ENCODE measurements at places on chromosomes 3 and 15.
A peak's percentile ranks its signal among the peaks of the same experiment; 100 is the strongest.

GRCh38 chr3:152610622-152611021 lies 224.3 kb upstream of the P2RY1 start:
- no peak for DNase-seq

DNA sequence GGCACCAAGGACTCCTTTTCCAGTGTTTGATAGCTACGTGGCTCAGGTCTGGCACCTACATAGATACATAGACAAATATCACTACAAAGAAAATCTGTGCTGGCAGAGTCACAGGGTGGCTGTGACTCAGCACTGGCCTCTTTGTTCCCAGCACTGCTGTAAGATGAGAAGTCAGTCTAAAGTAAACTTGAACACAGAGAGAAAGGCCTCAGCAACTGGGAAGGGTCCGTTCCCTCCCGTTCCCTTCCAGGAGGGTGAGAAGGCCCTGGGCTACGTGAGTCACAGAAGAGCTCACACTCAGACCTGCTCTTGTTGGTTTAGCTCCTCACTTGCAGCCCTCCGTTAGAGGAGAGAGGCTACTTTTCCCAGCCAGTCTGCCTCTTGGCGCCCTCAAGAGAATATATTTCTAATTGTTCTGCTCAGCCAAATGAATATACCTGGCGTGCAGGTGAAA lies 23.1 kb downstream of the ANXA2 start:
- DNase-seq: no peak

DNA sequence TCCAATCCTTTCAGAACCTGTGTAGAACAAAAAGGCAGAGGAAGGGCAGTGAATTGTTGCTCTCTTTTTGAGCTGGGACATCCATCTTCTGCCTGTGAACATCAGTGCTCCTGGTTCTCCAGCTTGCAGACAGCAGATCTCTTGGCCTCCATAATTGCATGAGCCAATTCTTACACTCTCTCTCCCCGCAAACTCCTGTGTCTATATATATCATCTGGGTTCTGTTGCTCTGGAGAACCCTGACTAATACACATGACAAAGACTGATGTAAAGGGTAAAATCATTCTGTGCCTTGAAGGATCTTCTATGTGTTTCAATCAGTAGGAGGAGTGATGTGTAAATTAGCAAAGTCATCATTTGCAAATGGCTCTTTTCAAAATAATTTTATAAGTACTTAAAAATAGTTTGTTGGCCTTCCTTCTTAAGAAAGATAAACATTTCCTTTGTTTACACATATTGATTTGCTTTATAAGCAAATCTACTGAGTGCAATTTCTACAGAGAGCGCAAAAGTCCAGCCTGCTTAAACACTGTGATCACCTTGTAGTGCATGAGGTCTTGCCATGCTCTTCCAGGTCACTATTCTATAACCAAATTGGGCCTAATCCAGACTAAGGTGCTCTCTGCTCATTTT lies 154.9 kb upstream of the ANKRD28 start:
- DNase-seq: no peak

- DNase-seq: no peak
These were observed 25.3 kb downstream of the MEF2A start for GRCh38 chr15:99590913-99591646.

DNA sequence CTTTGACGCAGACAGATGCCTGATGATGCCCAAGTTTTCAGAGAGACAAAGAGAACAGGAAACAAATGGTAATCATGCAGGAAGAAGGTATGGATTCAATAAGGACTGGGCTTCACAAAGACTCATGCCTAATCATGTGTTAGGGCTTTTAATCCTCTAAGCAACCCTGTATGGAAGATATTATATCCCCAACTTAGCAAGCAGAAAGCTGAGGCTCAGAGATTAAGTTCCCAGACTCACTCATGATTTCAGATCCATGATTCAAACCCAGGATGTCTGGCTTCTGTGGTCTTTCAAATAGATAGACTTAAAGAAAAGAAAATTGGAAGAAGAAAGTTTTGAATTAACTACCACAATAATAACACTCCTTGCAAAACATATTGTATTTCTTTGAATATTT lies 4.1 kb upstream of the CLASP2 start:
- no peak for DNase-seq

GRCh38 chr15:25684521-25685431 lies 178.4 kb downstream of the ATP10A start:
- DNase-seq: no peak

- no peak for DNase-seq
These were observed 8.4 kb downstream of the ITGB5 start for GRCh38 chr3:124878561-124879336.

- DNase-seq: no peak
These were observed 71.3 kb downstream of the RAB11A start for GRCh38 chr15:65940618-65940909.

GRCh38 chr15:70063980-70064379 lies 33.7 kb downstream of the TLE3 start:
- no peak for DNase-seq

DNA sequence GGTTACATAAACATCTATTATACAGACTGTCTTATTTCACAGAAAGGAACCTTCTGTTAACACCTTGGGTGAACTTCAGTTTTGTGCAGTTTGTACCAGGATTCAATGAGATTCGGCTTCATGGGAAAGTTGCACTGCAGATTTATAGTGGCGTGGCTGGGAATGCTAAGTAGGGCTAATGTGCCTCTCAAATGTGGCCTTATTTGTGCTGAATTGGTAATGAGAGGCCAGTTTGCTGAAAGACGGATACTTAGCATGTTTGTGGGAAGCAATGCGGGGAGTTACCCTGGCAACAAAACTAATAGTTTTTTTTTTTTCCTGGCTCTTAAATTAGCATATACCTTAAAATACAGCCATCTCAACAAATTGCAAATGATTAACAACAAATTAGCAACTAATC lies 28.6 kb upstream of the CEMIP start:
- DNase-seq: no peak

- DNase-seq: no peak
These were observed 19.4 kb upstream of the NFKBIZ start for GRCh38 chr3:101829874-101830273.

- no peak for DNase-seq
These were observed 48.9 kb downstream of the TLE3 start for GRCh38 chr15:70048578-70049514.

GRCh38 chr15:88267720-88268119 lies 11.2 kb upstream of the NTRK3 start:
- DNase-seq: no peak

DNA sequence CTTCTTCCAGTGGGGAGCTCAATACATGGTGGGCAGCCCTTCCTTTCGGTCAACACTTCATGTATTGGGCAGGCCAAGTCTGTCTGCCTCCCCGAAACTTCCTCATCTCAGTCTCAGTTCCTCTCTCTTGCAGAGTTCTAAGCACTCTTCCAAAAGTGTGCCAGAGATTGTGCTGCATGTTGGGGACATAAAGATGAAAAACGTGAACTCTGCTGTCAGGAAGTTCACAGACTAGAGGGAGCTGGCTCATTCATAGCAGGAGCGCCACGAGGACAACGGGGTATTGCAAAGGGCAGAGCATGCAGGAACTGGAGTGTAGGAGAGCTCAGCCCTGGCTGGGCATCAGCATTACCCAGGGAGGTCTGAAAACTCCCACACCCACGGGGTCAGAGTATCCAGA lies 15.3 kb upstream of the EPHB3 start:
- DNase-seq: peak; percentile 70

DNA sequence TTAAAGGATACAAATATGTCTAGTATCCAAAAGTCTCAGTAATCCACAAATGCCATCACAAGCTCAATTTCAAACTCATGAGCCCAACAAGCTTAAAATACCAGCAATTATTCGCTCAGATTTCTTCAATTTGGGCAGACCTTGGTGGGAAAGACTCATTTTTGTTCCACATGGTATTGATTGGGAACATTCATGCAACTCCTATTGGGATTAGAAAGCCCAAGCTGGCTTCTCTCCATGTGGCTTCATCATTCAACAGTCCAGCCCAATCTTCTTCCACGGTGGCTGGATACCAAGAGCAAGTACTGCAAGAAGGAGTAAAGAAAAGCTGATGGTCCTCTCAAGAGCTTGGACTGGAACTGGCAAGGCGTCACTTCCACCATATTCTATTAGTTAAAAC lies 66.3 kb downstream of the STRIT1 start:
- DNase-seq: no peak

GRCh38 chr3:158420654-158421396 lies 150.2 kb upstream of the MLF1 start:
- no peak for DNase-seq

- no peak for DNase-seq
These were observed 14.7 kb downstream of the CHD2 start for GRCh38 chr15:92914768-92915221.

DNA sequence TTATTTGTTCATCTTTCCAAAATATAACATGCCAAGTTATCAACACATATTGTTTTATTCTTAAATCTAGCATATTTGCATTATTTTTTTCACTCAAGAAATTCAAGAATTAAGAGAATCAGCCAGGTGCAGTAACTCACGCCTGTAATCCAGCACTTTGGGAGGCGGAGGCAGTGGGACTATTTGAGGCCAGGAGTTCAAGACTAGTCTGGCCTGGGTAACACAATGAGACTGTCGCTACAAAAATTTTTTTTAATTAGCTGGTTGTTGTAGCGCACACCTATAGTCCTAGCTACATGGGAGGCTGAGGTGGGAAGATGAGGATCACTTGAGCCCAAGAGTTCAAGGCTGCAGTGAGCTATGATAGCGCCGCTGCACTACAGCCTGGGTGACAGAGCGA lies 10.5 kb downstream of the DCUN1D1 start:
- DNase-seq: no peak

DNA sequence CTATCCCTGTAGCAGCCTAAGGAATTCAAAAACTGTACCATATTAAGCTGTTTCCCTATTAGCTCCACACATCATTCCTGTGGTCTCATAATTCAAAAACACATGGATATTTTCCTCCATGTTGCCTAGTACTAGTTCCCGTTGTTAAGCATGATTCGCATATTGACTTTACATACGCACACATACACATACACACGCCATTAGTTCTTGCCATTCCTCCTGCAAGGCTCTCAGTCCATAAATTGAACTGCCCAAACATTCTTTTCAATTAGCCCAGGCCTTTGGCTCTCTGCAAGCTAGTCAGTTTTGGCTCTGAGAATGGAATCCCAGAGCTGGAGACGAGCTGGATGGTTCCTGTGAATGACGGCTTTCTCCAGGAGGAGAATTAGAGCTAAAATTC lies 57.2 kb upstream of the RAD18 start:
- no peak for DNase-seq

DNA sequence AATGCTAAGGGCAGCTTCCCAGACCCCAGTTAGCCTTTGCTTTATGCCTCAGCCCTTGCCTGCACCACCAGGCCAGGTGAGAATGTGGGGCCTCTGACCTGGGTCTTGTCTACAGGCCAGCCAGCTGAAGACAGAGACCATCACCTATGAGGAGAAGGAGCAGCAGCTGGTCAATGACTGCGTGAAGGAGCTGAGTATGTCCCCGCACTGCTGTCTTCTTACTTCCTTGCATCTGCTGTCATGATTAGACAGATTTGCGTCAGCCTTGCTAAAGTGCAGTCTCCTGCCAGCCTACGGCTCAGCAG lies 74.6 kb downstream of the CCK start:
- peak; percentile 49 for DNase-seq

DNA sequence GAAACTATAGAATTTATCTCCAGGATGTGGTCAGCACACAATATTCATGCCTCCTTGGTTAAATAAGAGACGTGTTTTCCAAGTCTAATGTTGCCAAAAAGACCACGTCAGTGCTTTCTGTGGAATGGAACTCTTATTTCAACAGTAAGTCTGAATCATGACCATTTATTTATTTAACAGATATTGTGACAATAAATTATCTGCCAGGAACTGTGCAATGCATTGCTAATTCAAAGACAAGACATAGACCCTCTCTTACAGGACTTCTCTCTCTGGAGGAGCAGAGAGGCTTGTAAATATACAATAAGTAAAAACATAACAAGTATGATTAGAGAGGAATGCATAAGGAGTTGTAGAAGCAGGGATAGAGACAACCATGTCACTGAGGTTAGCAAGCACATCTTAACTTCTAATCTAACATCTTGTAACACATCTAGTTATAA lies 227.5 kb downstream of the DTWD1 start:
- DNase-seq: no peak

DNA sequence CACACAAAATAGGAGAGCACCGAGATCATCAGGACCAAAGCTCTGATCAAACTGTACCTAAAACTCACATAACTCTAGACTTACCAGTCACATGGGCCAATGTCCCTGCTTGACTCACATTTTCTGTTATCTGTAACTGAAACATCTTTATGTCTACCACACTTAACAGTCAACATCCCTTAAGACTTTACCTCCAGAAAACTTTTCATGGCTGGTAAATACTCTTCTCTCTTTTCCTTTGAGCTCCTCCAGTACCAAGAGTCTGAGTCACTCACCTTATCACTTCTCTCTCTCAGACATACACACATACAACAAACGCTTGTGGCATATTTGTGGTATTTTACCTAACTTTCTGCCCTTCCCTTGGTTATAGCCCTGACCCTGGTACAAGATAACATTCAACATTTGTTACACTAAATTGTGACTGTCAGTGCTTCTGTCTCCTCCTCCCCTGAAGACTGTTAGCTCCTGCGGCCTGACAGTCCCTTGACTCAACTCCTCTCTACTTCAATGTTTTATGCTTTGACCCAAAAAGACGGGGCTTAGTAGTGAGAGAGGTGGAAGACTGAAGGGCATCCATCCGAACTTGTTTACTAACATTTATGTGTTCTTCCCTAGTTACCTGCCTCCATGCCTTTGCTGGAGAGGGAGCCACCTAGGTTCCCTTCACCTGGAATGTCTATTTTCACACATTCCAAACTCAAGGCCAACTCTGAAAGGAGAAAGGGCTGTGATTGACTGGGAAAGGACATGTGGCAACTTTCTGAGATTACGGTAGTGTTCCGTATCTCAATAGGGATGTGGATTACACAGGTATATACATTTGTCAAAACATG lies 3.7 kb upstream of the EFHB start:
- no peak for DNase-seq

GRCh38 chr3:190432216-190432615 lies 17.5 kb downstream of the TMEM207 start:
- no peak for DNase-seq

GRCh38 chr3:18354701-18355100 lies 70.4 kb downstream of the SATB1 start:
- no peak for DNase-seq

DNA sequence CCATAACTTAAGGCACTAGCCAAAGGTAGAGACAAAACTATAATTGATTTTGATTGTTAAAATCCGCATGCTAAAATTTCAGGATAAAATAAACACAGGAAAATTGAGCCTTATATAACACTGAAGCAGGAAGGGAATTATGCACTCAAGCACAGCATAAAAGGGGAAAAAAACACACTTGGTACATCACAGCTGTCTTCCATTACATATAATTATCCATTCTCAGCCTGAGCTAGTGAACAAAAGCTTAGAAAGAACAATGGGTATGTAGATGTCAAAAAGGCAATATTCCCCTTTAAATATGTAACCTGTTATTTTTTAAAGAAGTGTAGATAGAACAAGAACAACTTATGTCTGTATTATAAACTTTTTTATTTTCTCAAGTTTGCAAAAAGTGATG lies 899.2 kb downstream of the ROBO1 start:
- no peak for DNase-seq

All from Karpas-422 (cell line).